Effector memory CD4-positive, alpha-beta T cell (primary cell): ENCODE measurements at places on chromosomes 4 and X.

GRCh38 chrX:41382714-41383645 lies 49.0 kb downstream of the DDX3X start:
- peak; percentile 11 for DNase-seq
- H3K27me3 ChIP-seq = no peaks in the 10 kb centered on the region
- no peak overlapping the region for H3K4me3 ChIP-seq
- peaks cover 3% of the 10 kb centered on the region for H3K4me1 ChIP-seq

- no peak overlapping the region for H3K4me3 ChIP-seq
- H3K27ac ChIP-seq = no peak overlapping the region
- H3K4me1 ChIP-seq = no peaks in the 10 kb centered on the region
- H3K36me3 ChIP-seq = no peaks in the 10 kb centered on the region
These were observed 2104.2 kb downstream of the PCDH7 start for GRCh38 chr4:32824336-32824735.

DNA sequence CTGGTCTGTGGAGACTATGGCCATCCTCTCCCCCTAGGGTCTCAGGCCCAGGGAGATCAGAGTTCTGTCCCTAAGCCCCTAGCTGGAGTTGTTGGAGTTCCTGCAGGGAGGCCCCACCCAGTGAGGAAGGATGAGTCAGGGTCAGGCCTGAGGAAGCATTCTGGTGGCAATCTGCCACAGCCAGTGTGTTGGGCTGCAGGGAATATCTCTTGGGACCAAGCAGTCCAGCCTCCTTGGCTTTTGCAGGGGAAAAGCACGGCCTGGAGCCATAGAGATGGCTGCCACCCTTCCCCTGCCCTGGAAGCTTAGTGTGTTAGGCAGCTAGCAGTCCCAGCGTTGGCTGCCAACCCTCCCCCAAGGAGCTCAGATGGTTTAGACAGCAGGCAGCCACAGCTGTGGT lies 202.4 kb downstream of the RTL9 start:
- no peak for DNase-seq
- H3K27ac ChIP-seq = no peak overlapping the region
- no peak overlapping the region for H3K4me3 ChIP-seq
- H3K4me1 ChIP-seq = no peaks in the 10 kb centered on the region

GRCh38 chr4:33948921-33949320 lies 2295.4 kb downstream of the ARAP2 start:
- no peaks in the 10 kb centered on the region for H3K4me1 ChIP-seq
- no peaks in the 10 kb centered on the region for H3K36me3 ChIP-seq
- no peak for DNase-seq
- no peaks in the 10 kb centered on the region for H3K27me3 ChIP-seq

GRCh38 chrX:153414856-153415510 lies 3.7 kb downstream of the ZFP92 start:
- DNase-seq = no peak
- H3K27ac ChIP-seq = no peak overlapping the region
- H3K4me3 ChIP-seq = no peak overlapping the region
- no peaks in the 10 kb centered on the region for H3K27me3 ChIP-seq

- H3K4me3 ChIP-seq = peak overlapping the region; percentile 92
- H3K36me3 ChIP-seq = no peaks in the 10 kb centered on the region
- peaks cover 14% of the 10 kb centered on the region for H3K4me1 ChIP-seq
- no peaks in the 10 kb centered on the region for H3K27me3 ChIP-seq
- H3K27ac ChIP-seq = no peak overlapping the region
- DNase-seq = no peak
These were observed 1.2 kb downstream of the UGDH start for GRCh38 chr4:39525822-39526690.

DNA sequence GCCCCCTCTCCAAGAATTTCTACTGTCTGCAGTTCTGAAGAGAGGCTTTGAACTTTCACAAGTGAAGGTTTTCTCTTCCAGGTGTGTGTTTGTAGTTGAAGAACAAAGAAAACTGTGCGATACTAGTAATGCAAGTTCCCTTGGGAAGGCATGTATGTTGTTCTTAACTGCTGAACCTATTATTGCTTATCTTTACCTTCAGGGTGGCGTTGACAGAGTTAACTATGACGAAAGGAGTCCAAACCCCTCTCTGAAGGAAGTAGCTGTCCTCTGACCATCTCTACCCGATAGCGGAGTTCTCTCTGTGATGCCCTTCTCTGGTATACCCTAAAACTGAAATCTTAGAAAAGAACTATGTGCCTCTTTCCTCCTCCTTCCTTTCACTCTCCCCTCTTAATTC lies 79.9 kb downstream of the TSPAN7 start:
- no peaks in the 10 kb centered on the region for H3K36me3 ChIP-seq
- H3K4me3 ChIP-seq = no peak overlapping the region
- no peak for DNase-seq
- no peak overlapping the region for H3K27ac ChIP-seq
- no peaks in the 10 kb centered on the region for H3K27me3 ChIP-seq

- no peak overlapping the region for H3K27ac ChIP-seq
- no peaks in the 10 kb centered on the region for H3K4me1 ChIP-seq
- no peak for DNase-seq
- H3K27me3 ChIP-seq = no peaks in the 10 kb centered on the region
- H3K36me3 ChIP-seq = no peaks in the 10 kb centered on the region
- H3K4me3 ChIP-seq = no peak overlapping the region
These were observed 2153.6 kb upstream of the AGA start for GRCh38 chr4:179595671-179596410.

- H3K27ac ChIP-seq = no peak overlapping the region
- H3K36me3 ChIP-seq = no peaks in the 10 kb centered on the region
- no peak overlapping the region for H3K4me3 ChIP-seq
- H3K27me3 ChIP-seq = no peaks in the 10 kb centered on the region
- no peaks in the 10 kb centered on the region for H3K4me1 ChIP-seq
These were observed 213.0 kb upstream of the VEGFC start for GRCh38 chr4:177005674-177006230.

GRCh38 chr4:75686346-75686745 lies 13.1 kb upstream of the G3BP2 start:
- DNase-seq = no peak
- H3K36me3 ChIP-seq = no peaks in the 10 kb centered on the region
- H3K27ac ChIP-seq = no peak overlapping the region
- peaks cover 9% of the 10 kb centered on the region for H3K4me1 ChIP-seq
- H3K4me3 ChIP-seq = no peak overlapping the region

DNA sequence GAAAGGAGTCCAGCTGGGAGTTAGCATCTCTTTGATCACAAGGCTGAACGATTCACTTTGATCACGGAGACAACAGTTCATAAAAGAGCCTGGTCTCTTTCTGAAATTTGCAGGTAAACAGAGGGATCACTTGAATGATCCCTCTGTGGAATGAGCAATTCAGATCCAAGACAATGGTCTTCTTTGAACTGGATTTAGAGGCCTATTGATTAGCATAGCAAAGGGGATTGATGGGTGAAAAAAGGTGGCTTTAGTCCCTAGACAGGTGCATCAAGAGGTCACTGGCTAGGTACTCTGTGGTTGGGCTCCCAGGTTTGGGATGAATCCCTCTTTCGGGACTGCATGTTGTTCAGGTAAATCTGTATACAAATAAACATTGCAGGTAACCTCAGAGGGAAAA lies 223.8 kb upstream of the TAPT1 start:
- no peaks in the 10 kb centered on the region for H3K27me3 ChIP-seq
- no peaks in the 10 kb centered on the region for H3K36me3 ChIP-seq
- no peak overlapping the region for H3K4me3 ChIP-seq

- DNase-seq = no peak
- H3K4me3 ChIP-seq = no peak overlapping the region
- H3K36me3 ChIP-seq = no peaks in the 10 kb centered on the region
- no peak overlapping the region for H3K27ac ChIP-seq
These were observed 328.7 kb downstream of the LDB2 start for GRCh38 chr4:16569790-16570189.

GRCh38 chrX:39459952-39460351 lies 637.8 kb downstream of the BCOR start:
- H3K4me1 ChIP-seq = no peaks in the 10 kb centered on the region
- no peak overlapping the region for H3K4me3 ChIP-seq
- no peak for DNase-seq
- no peak overlapping the region for H3K27ac ChIP-seq

DNA sequence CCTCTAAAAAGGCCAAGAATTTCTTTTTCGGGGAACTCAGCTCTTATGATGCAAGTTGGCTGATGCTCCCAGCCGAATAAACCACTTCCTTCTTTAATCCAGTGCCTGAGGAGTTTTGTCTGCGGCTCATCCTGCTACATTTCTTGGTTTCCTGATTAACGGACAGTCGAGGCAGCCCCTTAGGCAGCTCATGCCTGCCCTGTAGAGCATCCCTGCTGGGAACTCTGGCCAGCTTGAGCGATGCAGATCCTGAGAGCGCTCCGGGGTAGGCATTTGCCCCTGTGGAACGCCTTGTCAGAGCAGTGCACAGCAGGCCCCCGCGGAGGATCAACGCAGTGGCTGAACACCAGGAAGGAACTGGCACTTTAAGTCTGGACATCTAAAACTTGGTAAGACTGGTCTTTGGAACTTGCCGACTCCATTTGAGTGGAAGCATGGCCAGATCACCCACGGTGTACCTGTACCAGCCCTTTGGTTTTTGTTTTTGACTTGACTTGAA lies 3.1 kb downstream of the CT45A10 start:
- no peaks in the 10 kb centered on the region for H3K4me1 ChIP-seq
- H3K27ac ChIP-seq = no peak overlapping the region
- DNase-seq = no peak
- H3K36me3 ChIP-seq = no peaks in the 10 kb centered on the region
- no peaks in the 10 kb centered on the region for H3K27me3 ChIP-seq

DNA sequence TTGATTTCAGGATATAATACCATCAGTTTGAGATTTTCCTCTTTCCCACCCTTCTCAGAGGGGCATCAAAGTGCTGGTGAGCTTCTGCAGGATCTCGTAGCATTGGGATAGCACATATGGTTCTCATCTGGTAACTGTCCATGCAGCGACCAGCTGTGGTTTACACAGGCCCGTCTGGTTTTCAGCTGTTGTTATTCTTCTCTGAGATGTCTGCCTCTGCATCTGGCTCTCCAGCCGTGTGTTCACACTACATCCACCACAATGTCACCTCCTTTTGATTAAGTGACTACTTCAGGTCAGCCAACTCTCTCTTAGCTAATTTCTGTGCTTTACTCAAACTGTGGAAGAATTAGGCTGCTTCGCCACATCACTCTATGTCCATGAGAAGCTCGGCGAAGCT lies 676.7 kb upstream of the TENM3 start:
- no peaks in the 10 kb centered on the region for H3K4me1 ChIP-seq
- H3K27me3 ChIP-seq = no peaks in the 10 kb centered on the region
- no peak overlapping the region for H3K4me3 ChIP-seq
- no peak overlapping the region for H3K27ac ChIP-seq

GRCh38 chr4:7005571-7005970 lies 37.6 kb upstream of the TADA2B start:
- peaks cover 56% of the 10 kb centered on the region for H3K36me3 ChIP-seq
- H3K4me3 ChIP-seq = no peak overlapping the region
- no peak for DNase-seq
- no peaks in the 10 kb centered on the region for H3K27me3 ChIP-seq
- no peak overlapping the region for H3K27ac ChIP-seq

DNA sequence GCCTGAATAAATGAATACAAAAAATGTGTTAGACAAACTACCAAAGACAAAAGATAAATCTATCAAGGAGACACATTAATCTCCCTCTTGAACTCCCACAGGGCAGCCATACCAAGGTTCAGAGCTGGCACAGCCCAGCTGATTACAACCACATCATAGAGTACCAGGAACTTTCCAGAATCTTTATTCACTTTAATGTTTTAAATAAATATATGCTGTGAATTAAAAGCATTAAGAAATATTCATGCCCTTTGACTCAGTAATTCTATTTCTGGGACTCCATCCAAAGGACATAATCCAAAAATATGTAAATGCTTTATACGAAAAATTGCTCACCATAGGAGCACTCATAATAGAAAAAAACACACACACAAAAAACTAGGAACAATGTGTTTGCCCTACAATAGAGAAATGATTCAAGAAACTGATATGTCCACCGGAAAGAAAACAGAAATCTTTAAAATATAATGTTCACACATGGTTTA lies 126.0 kb downstream of the LDB2 start:
- no peak for DNase-seq
- no peaks in the 10 kb centered on the region for H3K4me1 ChIP-seq
- H3K27ac ChIP-seq = no peak overlapping the region
- H3K27me3 ChIP-seq = no peaks in the 10 kb centered on the region
- H3K4me3 ChIP-seq = no peak overlapping the region

DNA sequence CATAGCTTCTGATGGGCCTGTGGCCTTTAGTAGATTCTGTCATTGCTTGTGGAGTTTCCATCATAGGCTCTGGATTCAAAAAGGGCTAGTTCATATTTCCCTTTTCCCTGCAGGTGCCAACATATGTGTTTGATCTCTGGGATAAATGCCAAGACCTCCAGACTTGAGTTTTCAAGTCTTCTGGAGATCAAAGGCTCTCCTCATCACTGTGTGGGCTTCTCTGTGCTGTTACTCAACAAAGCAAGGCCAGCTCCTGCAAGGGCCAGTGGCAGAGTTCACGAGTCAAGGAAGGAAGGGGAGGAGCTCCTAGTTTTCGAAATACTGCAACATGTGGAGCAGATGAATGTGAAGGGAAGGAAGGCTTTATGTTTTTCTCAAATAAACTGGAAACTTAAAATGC lies 62.7 kb upstream of the SCML1 start:
- no peak overlapping the region for H3K4me3 ChIP-seq
- H3K36me3 ChIP-seq = no peaks in the 10 kb centered on the region
- DNase-seq = no peak
- no peaks in the 10 kb centered on the region for H3K27me3 ChIP-seq
- no peaks in the 10 kb centered on the region for H3K4me1 ChIP-seq

- H3K4me1 ChIP-seq = no peaks in the 10 kb centered on the region
- H3K27ac ChIP-seq = no peak overlapping the region
- no peak for DNase-seq
These were observed 239.0 kb upstream of the HTR2C start for GRCh38 chrX:114344756-114345349.
